Esophagus squamous epithelium (tissue), 5 donors: ENCODE measurements at places on chromosomes 16 and 17. TPM values are rescaled to one million over a fixed set of nuclear protein-coding genes. Genes with fewer than 3 reads are reported as not detected.

DNA sequence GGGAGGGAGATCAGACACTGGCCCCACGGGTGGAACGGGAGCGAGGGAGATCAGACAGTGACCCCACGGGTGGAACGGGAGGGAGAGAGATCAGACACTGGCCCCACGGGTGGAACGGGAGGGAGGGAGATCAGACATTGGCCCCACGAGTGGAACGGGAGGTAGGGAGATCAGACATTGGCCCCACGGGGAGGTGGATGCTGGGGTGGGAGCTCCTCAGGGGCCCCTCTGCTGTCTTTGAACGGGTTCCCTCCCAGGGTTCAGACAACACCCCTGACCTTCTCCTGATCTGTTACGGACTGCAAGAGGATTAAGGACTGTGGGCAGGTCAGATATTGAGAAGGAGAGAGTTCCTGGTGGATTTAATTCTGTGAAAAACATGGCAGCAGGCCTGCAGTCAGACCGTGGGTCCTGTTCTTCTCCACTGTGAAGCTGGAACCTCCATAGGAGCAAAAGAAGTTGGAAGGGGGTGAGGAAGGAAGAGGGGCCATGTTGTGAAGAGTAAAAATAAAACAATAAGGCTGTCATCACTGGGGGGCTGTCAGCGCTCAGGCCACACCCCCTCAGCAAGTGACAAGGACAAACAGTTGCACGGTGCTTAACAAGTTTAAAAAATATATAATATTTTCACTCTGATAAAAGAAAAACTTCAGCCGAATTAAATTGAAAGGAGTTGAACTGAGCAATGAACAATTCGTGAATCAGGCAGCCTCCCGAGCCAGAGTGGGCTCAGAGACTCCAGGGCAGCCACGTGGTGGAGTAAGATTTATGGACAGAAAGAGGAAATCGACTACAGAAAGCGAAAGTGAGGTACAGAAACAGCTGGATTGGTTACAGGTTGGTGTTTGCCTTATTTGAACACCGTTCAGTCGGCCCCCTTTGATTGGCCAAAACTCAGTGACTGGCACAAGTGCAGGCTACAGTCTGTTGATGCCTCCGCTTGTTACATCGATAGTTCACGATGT is 348.7 kb upstream of the TNRC6C start:
- no peak for DNase-seq

DNA sequence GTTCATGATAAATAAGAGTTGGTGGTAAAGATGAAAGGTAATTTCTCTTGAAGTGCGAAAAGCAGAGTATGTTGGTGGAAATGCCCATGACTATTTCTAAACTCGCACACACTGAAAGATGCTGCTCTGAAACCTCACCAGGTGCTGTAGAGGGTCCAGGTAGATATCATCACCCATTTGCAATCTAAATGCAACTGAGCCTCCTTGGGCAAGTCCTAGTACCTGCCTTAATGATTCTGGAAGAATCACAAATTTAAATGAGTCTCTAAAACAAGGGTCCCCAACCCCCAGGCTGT is 5.9 kb upstream of the MMD start:
- DNase-seq = no peak

GRCh38 chr16:87195161-87195560 is 122.0 kb downstream of the C16orf95 start:
- no peak for DNase-seq

DNA sequence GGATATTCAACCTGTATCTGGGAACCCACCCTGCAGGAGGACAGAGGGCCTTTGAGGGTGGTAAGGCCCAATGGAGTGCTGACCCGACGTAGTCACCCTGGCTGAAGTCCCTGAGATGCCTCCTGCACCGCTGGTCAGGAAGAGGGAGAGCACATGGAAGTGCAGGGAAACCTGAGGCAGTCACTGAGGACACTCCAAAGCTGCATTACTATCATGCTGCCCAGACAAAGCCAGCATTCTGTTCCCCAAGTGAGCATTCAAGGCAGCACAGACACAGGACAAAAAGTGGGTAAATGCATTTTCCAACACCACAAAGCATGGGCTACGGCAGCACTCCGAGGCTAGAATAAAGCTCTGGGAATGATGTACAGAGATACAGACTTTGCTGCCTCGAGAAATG is 46.8 kb upstream of the BCAR1 start:
- DNase-seq = no peak

- DNase-seq = no peak
Observed at GRCh38 chr17:55134486-55135157, 130.1 kb upstream of the HLF start.

The CHAD gene
- total RNA-seq = 0.80 TPM

The YBX2 gene
- total RNA-seq = 3.8 TPM

The GSDMA gene
- 2.0 TPM for total RNA-seq

The DPEP2 gene
- not detected for total RNA-seq

The IL32 gene
- total RNA-seq = 14.0 TPM
